ENCODE measurements at places on chromosomes 2 and 18.

DNA sequence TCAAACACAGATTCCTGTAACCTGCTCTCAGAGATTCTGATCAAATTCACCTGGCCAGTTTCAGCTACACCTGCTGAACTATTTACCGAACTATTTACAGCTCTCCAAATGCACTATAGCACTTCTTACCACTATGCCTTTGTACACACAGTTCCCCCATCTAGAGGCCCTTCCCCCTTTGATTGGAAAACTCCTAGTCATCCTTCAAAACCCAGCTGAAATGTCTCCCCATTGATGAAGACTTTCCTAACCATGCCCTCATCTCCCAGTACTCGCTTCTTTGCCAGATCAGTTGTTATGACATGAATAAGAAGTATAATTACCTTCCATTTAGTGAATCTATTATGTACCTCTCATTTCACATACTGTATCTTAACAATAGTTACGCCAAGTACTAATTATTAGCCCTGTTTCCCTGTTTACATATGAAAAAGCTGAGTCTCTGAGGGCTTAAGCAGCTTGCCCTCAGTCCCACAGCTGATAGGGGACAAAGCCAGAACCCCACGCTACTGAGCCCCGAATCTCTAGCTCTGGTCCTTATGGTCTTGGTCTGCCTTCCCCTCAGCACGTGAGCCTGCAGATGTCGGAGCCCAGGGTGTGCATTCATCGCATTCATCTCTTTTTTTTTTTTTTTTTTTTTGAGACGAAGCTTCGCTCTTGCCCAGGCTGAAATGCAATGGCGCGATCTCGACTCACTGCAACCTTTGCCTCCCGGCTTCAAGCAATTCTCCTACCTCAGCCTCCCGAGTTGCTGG lies 64.7 kb upstream of the ASAP2 start:
- DNase-seq = peak; percentile 48

DNA sequence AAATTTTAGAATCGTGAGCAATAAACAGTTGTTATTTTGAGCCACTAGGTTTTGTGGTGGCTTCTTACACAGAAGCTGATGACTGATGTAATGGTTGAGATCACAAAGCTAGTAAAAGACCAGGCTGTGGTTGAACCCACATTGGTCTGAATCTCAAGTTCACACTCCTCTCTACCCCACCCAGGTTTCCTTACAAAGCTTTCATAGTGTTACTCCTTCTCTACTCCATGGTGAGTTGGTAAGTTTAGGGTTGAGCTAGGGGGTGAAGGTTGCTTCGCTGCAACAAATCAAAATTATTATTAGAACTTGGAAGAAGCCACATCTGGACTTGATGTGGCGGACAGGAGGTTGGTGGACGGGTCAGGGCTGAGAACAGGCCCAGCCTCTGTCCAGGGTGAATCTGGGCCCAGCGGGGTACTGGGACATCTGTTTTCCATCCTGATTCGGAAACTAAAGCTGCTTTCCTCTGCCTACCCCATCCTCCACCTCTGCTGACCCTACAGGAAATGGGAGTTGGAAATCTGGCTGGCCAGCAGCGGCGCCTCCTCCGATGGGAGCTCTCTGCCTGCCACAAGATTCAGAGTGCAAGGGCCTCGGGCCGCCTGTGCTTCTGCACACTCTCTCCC lies 86.3 kb downstream of the ZFP36L2 start:
- no peak for DNase-seq

- DNase-seq = no peak
Measured at GRCh38 chr2:54638103-54638502, 85.4 kb upstream of the EML6 start.

GRCh38 chr2:29950481-29950880 lies 29.1 kb upstream of the ALK start:
- DNase-seq = no peak

GRCh38 chr2:191215666-191216065 lies 29.5 kb upstream of the MYO1B start:
- DNase-seq = no peak

GRCh38 chr2:10407841-10408648 lies 40.1 kb downstream of the ODC1 start:
- no peak for DNase-seq

DNA sequence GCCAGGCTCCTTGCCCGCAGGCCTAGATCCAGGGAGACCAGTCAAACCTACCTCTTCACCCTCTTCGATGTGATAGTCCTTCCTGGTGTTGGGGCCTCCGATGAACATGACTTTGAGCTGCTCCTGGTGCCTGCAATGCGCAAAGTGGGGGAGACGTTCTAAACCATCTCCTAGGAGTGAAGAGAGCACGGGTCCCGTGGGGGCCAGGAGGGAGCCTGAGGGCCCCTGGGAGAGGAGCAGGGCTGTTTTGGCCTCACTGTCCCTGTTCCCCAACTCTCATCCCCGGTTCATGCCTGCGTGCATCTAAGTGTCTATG lies 3.9 kb downstream of the HAAO start:
- DNase-seq = no peak

- DNase-seq = no peak
Measured at GRCh38 chr2:605674-606608, 71.3 kb downstream of the TMEM18 start.

GRCh38 chr2:126038861-126039260 lies 617.1 kb upstream of the GYPC start:
- no peak for DNase-seq

- DNase-seq = no peak
Measured at GRCh38 chr2:45173513-45173912, 164.3 kb upstream of the SIX2 start.

DNA sequence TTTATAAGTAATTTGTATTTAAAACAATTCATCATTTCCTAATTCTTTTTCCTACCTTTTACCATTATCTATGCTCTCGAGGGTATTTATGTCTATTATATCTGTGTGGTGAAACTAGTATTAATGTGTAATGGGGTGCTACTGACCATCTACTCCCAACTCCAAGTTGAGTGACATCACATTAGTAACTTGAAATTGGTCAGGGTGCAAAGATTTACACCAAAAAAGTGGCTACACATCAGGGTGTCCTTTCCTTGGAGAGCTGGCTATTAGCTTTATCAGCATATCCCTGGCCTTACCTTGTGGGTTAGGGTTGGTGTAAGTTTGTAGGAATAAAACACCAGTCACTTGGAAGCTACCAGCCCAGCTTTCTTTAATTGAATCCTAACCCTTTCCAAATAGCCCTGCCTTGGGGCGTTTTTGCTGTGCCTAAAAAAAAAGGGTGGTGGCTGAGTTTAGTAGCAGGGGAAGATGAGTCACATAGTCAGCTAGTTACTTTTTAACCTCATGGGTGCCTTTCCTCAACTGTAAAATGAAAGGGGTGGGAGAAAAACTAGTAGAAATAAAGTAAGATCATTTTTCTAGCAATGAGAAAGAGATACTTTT lies 14.0 kb downstream of the ANXA4 start:
- no peak for DNase-seq

GRCh38 chr18:47166294-47166693 lies 9.9 kb downstream of the IER3IP1 start:
- no peak for DNase-seq

GRCh38 chr2:217440000-217440399 lies 562.8 kb downstream of the TNS1 start:
- DNase-seq = no peak

DNA sequence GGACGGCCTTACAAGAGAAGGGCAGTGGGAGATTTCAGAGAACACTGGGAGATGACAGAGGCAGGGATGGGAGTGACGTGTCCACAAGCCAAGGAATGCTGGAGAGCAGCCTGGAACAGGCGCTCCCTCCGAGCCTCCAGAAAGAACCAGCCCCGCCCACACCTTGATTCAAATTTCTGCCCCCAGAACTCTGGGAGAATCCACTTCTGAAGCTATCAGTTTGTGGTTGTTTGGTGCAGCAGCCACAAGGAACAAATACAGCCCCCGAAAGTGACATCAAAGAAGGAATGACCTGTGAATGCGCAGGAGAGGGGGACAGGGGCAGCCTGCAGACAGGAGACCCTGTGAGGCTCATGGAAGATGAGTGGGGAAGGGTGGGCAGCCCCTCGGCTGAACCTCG lies 67.3 kb downstream of the TWIST2 start:
- DNase-seq = no peak

- no peak for DNase-seq
Measured at GRCh38 chr18:35580701-35581539, 620 bp upstream of the GALNT1 start.
